ENCODE measurements at places on chromosomes 2 and 18.

DNA sequence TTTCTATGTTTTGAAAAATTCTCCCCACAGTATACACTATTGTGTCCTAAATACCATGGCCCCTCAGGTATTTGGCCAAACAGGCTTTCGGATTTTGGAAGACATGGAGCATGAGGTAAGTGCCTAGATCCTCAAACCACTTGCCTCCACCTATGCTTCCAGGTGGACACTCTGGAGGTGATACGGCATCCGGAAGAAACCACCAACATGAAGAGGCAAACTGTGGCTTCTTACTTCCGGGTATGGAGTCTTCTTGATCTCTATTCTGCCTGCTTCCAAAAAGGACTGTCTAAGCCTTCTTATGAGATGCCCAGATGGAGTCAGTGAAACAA is 252.0 kb upstream of the SP5 start:
- DNase-seq, result no peak

- DNase-seq, result no peak
These were observed 1.4 kb upstream of the BCL2 start for GRCh38 chr18:63320975-63321265.

DNA sequence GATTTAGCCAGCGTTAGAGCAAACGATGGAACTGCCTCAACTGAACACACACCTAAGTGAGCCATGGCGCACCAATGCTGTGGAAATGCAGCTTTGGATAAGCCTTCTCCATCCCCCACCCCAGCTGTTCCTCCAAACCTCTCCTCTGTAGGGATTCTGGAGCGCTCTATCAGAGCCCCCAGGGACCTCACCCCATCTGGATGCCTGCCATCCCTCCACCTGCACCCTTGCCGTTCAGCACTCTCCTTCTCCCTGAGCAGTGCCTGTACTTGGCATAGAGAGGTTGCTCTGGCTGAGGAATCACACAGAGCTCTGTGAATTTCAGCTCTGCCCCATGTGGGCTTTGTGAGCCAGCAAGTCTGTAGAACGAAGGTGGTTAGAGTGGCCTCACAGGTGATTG is 42.8 kb upstream of the INHBB start:
- DNase-seq, result no peak

DNA sequence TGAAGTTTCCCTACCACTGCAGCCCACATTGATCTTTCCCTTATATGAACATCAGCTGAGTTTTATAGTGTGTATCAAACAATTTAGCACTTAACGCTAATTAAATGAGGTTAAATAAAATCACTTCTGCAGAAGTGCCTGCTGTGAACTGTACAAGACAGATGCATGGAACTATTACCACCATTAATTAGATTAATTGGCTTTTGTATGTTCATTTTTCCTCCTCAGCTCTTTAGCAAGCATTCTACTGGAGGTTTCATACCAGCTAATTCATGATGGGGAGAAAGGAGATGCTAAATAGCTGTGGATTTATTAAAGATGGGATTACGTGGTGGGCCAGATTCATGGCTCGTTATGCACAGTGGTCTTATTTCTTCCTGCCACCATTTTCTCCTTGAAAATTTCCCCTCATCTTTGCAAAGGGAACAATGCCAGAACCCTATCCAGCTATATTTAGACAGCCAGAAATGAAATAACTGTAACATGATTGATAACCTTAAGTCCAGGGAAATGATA is 96.7 kb downstream of the CNTNAP5 start:
- no peak for DNase-seq

GRCh38 chr2:60331115-60331809 is 222.2 kb downstream of the BCL11A start:
- DNase-seq, result no peak

DNA sequence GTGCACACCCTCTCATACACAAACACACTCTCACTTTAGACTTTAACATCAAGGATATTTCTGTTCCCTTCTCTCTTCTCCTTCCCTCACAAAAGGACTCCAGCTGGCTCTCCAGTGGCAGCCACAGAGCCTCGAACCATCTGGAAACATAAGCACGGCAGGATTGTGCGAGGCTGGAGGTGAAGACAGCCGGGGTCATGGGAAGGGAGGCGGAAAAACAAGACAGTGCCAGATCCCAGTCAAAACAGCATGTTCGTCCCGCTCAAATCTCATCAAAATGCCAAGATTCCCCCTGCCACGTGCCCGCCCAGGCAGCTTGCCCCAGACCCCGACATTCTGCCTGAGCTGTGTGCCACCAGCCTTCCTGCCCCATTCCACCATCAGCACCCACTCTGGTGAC is 180.3 kb downstream of the ZBTB7C start:
- DNase-seq, result no peak

GRCh38 chr2:147713349-147713748 is 131.5 kb upstream of the ACVR2A start:
- no peak for DNase-seq

GRCh38 chr2:85396531-85397470 is 13.4 kb downstream of the CAPG start:
- no peak for DNase-seq

GRCh38 chr2:122753336-122753735 is 997.9 kb downstream of the TSN start:
- no peak for DNase-seq

GRCh38 chr2:128076461-128077106 is 14.4 kb upstream of the UGGT1 start:
- no peak for DNase-seq

DNA sequence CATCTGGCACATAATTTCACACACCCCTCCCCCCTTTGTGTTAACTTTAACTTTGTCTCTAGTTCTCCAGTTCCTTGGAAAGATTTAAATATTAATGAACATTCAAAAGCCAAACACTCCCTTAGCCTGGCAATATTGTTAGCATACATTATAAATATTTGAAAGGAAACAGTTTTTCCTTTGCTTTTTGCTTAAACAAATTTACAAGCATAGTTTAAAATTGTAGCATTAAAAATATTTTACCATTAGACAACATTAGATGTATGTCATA is 113.1 kb upstream of the SLC38A11 start:
- DNase-seq, result no peak

DNA sequence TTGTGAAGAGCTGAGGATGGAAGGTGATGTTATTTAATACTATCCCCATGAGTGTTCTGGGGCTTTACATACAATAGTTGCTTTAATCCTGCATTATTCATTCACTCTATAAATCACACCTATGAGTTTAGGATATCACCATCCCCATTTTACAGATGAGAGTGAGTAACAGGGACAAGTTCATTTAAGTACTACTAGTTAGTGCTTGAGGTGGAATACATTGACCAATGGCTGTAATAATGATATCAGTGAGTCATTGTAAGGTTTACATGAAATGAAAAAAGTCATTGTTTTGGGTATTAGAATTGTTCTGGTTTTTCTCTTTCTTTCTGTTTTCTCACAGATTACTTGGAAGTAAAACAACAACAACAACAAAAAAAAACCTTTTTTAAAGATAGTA is 42.5 kb downstream of the TANC1 start:
- DNase-seq, result no peak

DNA sequence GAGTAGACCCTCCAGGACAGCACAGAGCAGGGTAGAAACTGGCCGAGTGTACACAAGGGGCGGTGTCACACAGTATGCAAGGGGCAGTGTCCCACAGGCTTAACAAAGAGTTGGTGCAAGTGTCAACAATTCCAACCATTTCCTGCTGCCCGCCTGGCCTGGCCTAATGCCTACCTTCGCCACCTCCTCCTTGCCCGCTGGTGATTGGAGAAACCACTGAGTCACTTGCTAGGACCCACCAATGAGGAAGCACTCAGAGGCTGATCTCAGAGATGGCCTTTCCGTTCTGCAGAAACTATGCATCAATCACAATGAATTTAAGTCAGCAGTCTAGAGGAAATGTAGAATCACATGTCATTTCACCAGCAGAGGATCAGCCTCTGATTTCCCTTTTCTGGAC is 263.3 kb upstream of the PKDCC start:
- DNase-seq, result no peak

All from T-helper 2 cell treated with Interferon-gamma antibody and Interleukin-4, amounts not matched to agents 5 μg/mL and 100 μg/mL, for 36 hours (primary cell).